IMR-90 (cell line): ENCODE measurements at places on chromosomes 11 and 22.

DNA sequence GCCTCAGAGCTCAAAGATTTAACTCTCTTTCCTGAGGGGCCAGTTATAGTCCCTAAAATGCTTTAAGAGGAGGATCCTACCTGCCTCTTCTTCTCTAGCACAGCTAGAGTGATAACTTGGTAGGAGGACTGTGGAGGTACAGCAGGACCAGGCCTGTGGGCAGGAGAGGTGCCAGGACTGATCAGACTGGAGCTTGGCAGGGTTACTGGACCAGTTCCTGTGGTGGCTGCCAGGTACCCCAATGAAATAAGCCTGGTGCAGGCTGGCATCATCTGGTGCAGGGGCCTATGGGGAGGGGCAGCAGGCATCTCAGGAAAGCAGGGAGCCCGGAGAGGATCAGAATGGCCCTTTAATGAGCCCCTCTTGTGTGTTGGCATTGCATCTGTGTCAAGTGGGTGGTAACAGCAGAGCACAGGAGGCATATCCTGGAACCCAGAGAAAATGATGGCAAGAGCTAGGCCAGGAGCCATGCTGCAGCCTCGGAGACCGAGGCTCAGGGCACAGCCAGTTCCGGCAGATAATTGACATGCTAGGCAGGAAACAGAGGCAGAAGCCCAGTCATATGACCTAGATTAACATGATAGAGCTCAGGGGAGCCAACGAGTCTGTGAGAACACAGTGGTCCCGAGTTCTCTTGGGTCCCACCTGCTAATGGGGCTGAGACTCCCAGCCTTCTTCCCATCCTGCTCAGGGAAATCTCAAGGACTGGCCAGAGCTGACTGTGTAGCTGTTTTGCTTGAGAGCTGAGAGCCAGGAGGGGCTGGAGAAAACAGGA is 187.5 kb upstream of the ZBED5 start:
- H3K4me1 ChIP-seq: peaks cover 1% of the 10 kb centered on the region; the same call in 1 of the 2 replicates
- no peak overlapping the region for H3K4me3 ChIP-seq
- no peaks in the 10 kb centered on the region for H3K36me3 ChIP-seq
- no peak for DNase-seq
- no peak overlapping the region for H3K27ac ChIP-seq

GRCh38 chr11:86151174-86152005 is 82.5 kb upstream of the PICALM start:
- peak overlapping the region; percentile 36 for H3K27ac ChIP-seq
- no peaks in the 10 kb centered on the region for H3K27me3 ChIP-seq
- no peaks in the 10 kb centered on the region for H3K36me3 ChIP-seq

- H3K27ac ChIP-seq: no peak overlapping the region; the same call in 1 of the 2 replicates
- no peak overlapping the region for H3K4me3 ChIP-seq
- H3K4me1 ChIP-seq: peaks cover 15% of the 10 kb centered on the region
Measured at GRCh38 chr11:134126217-134126822, 57.4 kb downstream of the JAM3 start.

DNA sequence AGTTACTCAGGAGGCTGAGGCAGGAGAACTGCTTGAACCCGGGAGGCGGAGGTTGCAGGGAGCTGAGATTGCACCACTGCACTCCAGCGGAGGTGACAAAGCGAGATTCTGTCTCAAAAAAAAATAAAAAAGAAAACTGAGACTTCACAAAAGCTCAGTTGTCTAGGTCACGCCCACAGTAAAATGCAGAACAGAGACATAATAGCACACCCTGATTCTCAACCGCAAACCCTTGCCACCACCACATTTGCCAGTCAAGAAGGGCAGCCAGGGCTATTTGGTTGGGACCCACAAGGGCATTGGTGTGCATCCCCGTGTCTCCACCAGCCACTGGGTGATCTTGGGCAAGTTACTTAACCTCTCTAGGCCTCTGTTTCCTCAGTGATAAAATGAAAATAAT is 25.4 kb downstream of the CREB3L1 start:
- DNase-seq: no peak
- H3K36me3 ChIP-seq: peaks cover 49% of the 10 kb centered on the region
- no peaks in the 10 kb centered on the region for H3K27me3 ChIP-seq
- peak overlapping the region; percentile 17; the same call in 1 of the 2 replicates for H3K27ac ChIP-seq
- peaks cover 22% of the 10 kb centered on the region for H3K4me1 ChIP-seq

DNA sequence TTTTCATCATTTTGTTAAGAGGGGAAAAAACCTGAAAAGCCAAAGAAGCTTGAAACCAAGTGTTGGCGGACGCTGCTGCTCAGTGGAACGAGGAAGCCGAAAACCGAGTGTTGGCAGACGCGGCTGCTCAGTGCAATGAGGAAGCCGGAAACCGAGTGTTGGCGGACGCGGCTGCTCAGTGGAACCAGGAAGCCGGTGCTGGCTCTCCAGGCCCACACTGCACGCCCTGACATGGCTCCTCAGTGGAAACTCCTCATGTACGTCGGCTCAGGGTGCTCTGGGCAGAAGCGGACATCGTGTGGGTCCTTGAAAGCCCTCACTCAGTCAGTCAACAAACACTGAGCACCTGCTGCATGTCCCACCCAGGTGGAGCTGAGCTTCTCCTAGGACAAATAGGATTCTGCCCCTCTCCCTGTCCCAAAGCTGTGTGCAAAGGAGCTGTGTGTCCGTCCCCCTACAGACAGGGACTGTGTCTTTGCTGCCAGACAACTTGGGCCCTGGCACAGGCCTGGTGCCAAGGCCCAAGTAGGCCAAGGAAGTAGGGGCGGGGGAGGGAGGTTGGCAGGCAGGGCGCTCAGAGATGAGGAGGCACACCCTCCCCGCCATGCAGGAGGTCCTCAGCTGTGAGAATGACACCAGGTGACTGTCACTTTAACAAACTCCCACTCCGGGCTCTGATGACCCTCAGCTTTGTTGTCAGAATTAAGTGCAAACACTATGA is 37.3 kb downstream of the PHF21B start:
- H3K27me3 ChIP-seq: peaks cover 22% of the 10 kb centered on the region
- no peaks in the 10 kb centered on the region for H3K36me3 ChIP-seq
- H3K4me3 ChIP-seq: no peak overlapping the region
- H3K4me1 ChIP-seq: no peaks in the 10 kb centered on the region

- peaks cover 2% of the 10 kb centered on the region; the same call in 1 of the 2 replicates for H3K4me1 ChIP-seq
- H3K4me3 ChIP-seq: no peak overlapping the region
- no peaks in the 10 kb centered on the region for H3K27me3 ChIP-seq
- no peak for DNase-seq
- peaks cover 25% of the 10 kb centered on the region; the same call in 1 of the 2 replicates for H3K36me3 ChIP-seq
Measured at GRCh38 chr22:43928468-43928867, 4.9 kb downstream of the PNPLA3 start.

DNA sequence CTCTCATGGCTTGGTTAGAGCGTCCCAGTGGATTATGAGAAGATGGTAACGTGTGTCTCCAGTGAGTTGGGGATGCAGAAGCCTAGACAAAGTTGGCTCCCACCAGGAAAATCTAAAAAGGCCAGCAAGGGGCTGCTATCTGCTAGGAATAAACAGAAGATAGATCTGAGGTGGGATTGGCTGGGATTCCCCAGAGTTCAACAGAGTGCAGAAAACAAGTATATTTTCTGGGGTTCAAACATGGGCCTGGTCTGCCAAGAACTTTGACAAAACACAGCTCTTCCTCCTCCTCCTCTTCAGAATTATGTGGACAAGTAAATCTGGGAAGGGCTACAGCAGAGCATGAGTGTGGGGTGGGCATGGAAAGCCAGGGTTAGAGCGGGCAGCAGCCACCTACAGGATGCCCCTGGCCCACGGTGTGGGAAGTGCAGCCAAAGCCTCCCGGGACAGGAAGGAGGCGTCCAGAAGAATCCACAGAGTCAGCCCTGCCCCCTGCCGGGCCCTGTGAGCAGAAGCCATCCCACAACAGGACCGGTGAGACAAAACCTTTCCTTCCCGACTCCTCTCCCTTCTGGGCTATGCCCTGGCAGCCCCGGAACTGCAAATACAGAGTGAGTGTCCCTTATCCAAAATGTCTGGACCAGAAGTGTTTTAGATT is 67.1 kb downstream of the CD82 start:
- H3K4me3 ChIP-seq: no peak overlapping the region
- no peak for DNase-seq
- H3K36me3 ChIP-seq: no peaks in the 10 kb centered on the region
- H3K27me3 ChIP-seq: peaks cover 15% of the 10 kb centered on the region
- H3K4me1 ChIP-seq: peaks cover 13% of the 10 kb centered on the region
- H3K27ac ChIP-seq: no peak overlapping the region

DNA sequence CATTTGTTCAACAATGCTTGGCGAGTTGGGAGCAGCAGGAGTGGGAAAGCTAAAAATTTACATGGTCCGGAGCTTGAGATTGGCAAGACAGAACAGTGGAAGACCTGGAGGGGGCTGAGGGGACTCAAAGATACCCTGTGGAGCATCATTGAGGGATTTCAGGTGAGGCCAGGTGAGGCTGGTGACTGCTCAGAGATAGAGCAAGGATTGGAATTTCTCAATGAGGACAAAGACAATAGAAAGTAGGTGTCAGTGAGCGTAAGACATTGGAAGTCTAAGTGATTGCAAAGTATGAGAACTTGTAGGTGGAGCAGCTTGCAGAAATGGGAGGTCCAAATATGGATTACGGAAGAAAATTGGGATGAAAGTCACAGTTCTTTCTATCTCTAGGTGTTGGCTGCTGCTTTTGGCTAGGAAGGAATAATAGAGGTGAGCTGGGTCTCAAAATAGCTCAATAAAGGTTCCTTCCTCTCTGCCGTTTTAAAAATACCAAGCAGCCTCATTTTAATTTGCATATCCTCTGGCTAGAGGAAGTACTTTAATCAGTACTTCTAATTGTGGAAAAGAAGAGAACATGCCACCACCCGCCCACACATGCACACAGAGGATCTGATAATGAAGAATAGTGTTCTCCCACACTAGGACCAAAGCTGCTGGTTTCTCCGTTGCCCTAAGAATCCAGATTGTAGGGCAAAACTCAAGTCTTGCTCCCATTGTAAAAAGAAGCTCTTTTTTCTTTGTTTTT is 41.8 kb upstream of the SORL1-AS1 start:
- 0 out of 2 replicates have a peak, but pooled peaks cover 1% of the 10 kb centered on the region for H3K36me3 ChIP-seq
- H3K27ac ChIP-seq: no peak overlapping the region
- DNase-seq: no peak
- no peak overlapping the region for H3K4me3 ChIP-seq
- H3K4me1 ChIP-seq: peaks cover 4% of the 10 kb centered on the region; the same call in 1 of the 2 replicates

DNA sequence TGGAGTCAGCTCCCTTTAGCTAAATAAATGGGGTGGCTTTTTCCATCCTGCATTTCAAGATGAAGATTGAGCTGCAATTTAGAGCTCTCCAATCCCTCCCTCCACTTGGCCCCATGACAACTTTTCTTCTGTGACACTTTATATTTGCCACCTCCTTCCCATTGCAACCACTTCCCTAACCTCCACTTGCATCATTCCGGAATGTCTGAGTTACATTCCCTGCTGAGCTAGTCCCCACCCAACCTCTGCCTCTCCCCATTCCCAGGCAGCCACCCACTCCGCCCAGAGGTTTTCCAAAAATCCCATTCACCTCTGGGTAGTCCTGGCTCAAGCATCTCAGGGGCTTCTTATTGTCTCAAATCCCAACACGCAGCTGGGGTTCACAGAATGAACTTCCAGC is 24.7 kb downstream of the PC start:
- H3K4me3 ChIP-seq: no peak overlapping the region
- H3K36me3 ChIP-seq: no peaks in the 10 kb centered on the region
- no peak for DNase-seq
- no peaks in the 10 kb centered on the region for H3K27me3 ChIP-seq

DNA sequence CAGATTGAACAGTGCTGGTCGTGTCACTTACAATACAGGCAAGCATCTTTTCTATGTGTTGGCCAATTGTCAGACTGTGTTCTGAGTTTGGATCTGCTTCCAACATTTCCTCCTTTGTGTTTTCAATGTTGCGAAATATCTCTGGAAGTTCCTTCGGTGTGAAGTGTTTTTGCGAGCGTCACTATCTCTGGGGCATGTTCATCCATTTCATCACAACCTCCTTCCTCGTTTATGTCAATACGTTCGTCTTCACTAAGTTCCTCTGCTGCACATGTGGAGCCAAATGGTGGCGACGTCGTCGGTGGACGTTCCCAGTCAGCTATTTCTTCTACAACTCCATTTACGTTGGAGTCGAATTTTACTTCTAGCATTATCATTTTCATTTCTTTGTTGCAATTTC is 100.2 kb upstream of the LMO1 start:
- no peak overlapping the region for H3K27ac ChIP-seq
- peaks cover 20% of the 10 kb centered on the region for H3K27me3 ChIP-seq
- no peak for DNase-seq
- no peaks in the 10 kb centered on the region for H3K4me1 ChIP-seq
- H3K36me3 ChIP-seq: no peaks in the 10 kb centered on the region
- no peak overlapping the region for H3K4me3 ChIP-seq

- H3K27ac ChIP-seq: no peak overlapping the region
- no peaks in the 10 kb centered on the region for H3K36me3 ChIP-seq
- peaks cover 6% of the 10 kb centered on the region; the same call in 1 of the 2 replicates for H3K4me1 ChIP-seq
- no peak overlapping the region for H3K4me3 ChIP-seq
Measured at GRCh38 chr22:50016308-50016987, 3.9 kb upstream of the IL17REL start.

- no peak overlapping the region for H3K27ac ChIP-seq
- DNase-seq: peak; percentile 69
- no peaks in the 10 kb centered on the region for H3K36me3 ChIP-seq
- H3K4me3 ChIP-seq: no peak overlapping the region
- H3K27me3 ChIP-seq: no peaks in the 10 kb centered on the region
Measured at GRCh38 chr11:115464269-115464668, 39.9 kb downstream of the CADM1 start.

- no peak overlapping the region for H3K4me3 ChIP-seq
- H3K27ac ChIP-seq: no peak overlapping the region
- H3K27me3 ChIP-seq: no peaks in the 10 kb centered on the region
- H3K4me1 ChIP-seq: no peaks in the 10 kb centered on the region
- no peaks in the 10 kb centered on the region for H3K36me3 ChIP-seq
- no peak for DNase-seq
Measured at GRCh38 chr11:4508886-4509285, 26.4 kb downstream of the OR52K1 start.

DNA sequence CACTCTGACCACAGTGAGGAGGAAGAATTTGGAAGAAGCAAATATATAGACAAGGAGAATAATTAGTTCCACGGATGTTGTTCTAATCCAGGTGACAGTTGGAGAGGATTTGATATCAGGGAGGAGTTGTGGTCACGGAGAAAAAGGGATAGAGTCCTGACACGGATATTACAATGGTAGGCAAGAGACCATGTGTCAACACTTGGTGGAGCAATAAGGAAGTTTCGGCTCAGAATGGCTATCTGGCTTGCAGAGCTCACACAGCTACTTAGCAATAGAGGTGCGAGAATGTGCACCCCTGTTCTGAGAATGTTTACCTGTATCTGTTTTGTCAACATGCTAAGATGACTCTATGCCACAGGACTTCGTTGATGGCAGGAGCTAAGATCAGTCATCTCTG is 10.4 kb upstream of the OR9Q2 start:
- peaks cover 6% of the 10 kb centered on the region for H3K27me3 ChIP-seq
- H3K36me3 ChIP-seq: no peaks in the 10 kb centered on the region
- H3K4me1 ChIP-seq: no peaks in the 10 kb centered on the region
- H3K27ac ChIP-seq: no peak overlapping the region
- no peak overlapping the region for H3K4me3 ChIP-seq
